ENCODE measurements at places on chromosomes 3 and 15.

GRCh38 chr15:31341496-31342195 is 15.0 kb downstream of the KLF13 start:
- no peak for DNase-seq

GRCh38 chr15:89383365-89384175 is 48.9 kb upstream of the POLG start:
- DNase-seq = no peak

GRCh38 chr3:152587861-152588260 is 247.1 kb upstream of the P2RY1 start:
- no peak for DNase-seq

DNA sequence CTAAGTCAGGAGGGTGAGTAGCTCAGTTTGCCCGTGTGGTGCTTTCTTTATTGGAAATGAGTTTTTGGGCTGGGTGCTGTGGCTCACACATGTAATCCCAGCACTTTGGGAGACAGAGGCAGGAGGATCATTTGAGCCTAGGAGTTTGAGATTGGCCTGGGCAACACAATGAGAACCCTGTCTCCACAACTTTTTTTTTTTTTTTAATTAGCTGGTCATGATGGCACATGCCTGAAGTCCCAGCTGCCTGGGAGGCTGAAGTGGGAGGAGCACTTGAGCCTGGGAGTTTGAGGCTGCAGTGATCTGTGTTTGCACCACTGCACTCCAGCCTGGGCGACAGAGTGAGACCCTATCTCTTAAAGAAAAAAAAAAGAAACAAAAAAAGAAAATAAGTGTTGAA is 174.9 kb downstream of the NSMCE3 start:
- DNase-seq = no peak

- DNase-seq = no peak
These were observed 1.2 kb downstream of the PRICKLE2 start for GRCh38 chr3:64223791-64224745.

DNA sequence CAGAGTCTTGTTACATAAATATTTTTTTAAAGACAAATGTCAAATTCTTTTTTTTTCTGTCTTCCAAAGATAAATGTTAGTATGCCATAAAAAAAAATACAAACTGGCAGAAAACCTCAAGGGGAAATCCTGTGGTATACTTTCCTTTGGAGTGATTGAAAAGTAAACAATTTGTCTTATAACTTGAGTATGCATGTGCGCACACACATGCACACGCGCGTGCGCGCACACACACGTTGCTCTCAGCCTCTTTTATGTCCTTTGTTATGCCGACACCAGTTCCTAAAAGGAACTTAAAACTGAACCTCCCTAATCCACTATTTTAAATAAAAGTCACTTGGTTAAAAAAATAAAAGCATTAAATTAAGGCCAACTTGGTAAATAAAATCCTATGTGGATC is 58.1 kb downstream of the TGFBR2 start:
- no peak for DNase-seq

GRCh38 chr15:63600001-63600615 is 2.9 kb downstream of the FBXL22 start:
- no peak for DNase-seq

GRCh38 chr3:45992133-45992729 is 3.4 kb downstream of the FYCO1 start:
- no peak for DNase-seq

- DNase-seq = no peak
These were observed 692.9 kb downstream of the ZPLD1 start for GRCh38 chr3:103127737-103128136.

- no peak for DNase-seq
These were observed 18.7 kb upstream of the TRMT10C start for GRCh38 chr3:101542957-101543356.

DNA sequence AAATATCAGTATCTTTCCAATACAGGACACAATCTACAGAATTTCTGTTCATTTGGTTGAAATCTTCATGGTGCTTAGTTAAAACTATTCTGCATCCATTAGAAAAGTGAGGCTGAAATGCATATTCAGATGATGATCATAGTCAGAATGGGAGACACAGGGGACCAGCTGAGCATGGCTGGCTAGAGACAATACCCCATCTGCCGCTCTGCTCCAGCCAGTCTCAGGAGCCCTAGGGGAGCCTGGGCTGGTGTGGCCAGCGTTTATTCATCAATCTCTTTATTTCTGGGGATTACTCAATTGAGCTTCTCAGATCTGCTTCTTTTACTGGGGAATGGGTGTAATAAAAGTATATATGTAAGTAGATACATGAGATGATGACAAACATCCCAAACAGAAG is 470.9 kb upstream of the CDIN1 start:
- DNase-seq = no peak

DNA sequence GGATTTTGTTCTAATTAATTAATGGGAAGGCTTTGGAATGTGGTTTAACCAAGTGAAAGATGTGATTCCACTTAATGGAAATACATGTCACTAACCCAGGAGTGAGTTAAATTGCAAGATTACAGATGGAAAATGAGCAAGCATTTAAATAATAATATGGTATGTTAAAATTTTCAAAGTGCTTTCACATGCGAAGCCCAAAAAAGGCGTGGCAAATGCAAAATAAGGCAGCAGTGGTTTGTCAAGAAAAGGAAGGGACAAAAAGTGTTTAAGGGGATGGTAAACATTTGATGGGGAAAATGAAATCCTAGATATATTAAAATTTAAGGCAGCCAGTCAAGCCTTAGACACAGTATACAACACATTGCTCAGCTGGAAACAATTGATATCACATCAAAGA is 2.9 kb downstream of the TICRR start:
- DNase-seq = no peak

DNA sequence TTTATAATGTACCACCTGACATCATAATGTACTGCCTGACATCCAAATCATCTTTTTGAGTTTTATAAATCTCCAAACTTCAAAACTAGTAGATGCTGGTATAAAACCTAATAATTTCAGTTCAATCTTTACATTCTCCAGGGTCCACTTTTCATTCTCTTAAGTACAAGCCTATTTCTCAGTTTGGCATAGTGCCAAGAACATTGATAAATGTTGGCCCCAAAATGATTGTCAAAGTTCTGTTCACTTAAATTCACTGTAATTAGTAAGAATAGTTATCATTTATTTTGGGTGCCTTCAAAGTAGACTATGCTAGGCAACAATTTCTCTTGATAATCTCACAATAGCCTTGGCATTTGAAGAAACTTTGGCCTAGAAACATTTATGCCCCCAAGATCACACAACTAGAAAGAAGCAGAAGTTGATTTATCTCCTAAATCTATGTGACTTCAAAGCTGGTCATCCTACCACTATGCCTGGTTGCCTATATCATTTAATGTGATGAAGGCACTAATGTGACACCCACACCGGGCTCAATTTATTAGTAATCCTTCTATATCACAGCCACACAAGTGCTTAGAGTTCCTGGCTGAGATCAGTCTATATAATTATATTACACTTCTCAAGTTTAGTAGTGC is 101.7 kb downstream of the ZNF609 start:
- no peak for DNase-seq

DNA sequence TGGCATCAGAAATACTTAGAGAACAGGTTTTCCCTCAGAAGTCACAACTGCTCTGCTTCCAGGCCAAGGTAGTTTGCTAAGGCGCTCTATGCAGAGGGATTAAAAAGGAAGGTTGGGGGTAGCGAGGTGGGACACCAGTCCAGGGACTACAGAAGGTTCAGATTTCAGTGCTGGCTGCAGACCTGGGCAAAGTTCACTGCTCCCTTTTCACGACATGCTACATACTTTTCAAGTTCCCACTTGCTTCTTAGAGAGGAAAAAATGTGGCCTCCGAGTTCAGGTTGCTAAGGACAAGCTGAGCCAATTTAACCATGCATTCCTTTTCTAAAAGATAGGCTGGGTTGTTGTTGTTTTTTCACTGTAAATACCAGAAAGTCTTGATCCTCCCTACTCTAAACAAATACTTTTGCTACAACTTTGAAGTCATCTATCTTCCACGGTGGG is 158.6 kb upstream of the NR2F2 start:
- DNase-seq = no peak

GRCh38 chr15:40372981-40373380 is 9.5 kb upstream of the KNSTRN start:
- no peak for DNase-seq

- no peak for DNase-seq
These were observed 999 bp downstream of the ZNF280D start for GRCh38 chr15:56732135-56732885.

- no peak for DNase-seq
These were observed 9.7 kb upstream of the SCAANT1 start for GRCh38 chr3:63921741-63922482.

DNA sequence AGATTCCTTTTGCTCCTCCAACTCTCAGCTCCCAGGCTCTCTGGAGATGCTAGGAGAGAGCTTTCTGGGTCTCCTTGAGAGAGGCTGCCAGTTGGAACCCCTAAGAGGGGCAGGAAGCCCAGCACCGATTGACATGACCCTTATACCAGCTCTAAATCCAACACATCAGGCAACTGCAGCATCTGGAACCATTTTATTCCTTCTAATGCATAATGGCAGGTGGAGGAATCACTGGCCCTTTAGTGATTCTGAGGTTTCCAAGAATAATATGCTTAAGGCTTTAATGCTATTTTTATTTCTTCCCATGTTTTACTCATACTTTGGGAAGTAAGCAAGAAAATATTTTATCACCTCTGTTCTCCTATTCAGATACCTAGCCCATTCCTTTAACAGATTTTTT is 60.3 kb upstream of the TEX264 start:
- no peak for DNase-seq

- DNase-seq = no peak
These were observed 91.8 kb upstream of the PFN2 start for GRCh38 chr3:150062492-150062891.

DNA sequence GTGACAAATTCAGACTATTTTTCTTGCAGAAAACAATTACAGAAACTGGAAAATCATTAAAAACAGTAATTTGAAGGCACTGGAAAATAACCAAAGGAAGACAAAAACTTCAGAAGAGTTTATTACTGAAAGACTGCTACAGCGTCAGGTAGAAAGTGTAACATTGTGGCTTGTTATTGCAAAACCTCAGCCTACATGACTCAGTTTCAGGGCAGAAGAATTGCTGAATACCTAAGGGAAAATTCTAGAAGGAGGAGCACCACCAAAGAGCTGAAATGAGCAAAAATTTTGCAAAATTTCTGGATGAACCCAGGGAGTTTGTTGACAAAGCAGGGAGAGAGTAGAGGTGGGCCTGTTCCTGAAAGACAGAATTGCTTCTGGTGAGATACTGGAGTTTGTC is 219.6 kb downstream of the C3orf38 start:
- DNase-seq = no peak

DNA sequence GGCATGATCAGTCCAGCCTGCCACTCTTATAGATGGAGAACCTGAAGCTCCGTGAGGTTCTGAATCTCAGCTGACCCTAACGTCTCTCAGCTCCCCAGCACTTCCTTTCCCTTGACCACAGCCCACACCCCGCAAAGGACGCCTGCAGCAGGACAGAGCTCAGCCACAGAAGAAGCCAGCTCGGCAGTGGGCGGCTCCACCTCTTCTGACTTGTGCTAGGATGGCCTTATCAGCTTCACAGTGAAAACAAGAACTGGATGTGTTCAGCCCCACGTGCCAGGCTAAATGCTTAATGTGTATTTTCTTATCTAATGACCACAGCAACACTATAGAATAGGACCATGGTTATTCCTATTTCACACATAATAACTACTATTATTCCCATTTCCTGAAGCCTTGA is 127.6 kb downstream of the ARNT2 start:
- no peak for DNase-seq

GRCh38 chr3:28745436-28745835 is 396.8 kb upstream of the AZI2 start:
- DNase-seq = no peak

- DNase-seq = no peak
These were observed 92.6 kb upstream of the SNTN start for GRCh38 chr3:63559884-63560283.

DNA sequence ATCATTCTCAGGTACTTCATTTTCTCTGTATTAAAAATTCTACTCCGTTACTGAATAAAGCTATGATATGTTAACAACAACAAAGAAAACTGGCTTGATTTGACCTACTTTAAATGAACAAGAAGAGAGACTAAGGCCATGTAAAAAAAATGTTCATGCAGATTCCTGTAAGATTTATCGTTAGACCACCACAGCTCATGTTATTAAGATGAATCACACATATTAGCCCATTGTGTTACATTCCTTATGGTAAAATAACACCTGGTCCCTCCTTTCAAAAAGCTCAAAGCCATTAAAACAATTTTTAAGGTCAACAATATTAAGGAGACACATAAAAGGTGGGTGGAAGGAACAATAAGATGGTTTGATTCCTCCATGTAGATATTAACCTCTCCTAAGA is 6.3 kb downstream of the THOC7 start:
- DNase-seq = no peak

DNA sequence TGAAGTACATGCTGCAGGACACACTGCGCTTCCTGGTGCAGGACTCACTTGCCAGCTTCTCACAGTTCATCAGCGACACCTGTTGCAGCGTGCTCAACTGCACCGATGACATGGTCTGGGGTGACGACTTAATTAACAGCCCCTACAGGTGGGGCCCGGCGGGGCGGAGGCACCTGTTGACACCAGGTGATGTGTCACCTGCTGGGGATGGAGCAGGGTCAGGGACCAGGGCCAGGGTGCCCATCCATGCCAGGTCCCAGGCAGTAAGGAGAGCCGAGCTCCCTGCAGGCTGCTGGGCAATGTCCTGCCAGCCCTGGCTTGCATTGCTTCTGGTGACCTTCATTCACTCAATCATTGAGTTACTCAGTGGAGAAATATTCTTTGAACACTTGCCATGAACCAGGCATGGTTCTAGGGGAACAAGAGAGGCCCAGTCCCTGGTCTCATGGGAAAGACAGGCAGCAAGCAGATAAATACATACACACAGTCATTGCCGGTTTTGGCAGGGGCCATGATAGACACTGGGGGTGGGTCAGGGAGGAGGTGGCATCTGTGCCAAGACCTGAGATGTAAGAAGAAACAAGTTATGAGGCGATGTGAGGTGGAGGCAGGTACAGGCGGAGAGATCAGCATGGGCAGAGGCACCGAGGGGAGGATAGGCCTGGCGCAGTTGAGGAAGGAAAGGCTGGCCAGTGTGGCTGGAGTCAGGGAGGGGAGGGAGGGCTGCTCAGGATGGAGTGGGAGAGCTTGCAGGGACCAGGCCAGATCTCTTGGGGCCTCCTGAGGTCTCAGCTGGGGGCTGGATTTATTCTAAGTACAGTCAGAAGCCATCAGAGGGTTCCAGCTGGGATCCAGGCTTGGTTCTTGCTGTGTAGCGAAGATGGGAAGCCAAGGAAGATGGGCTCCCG is 30.8 kb downstream of the DNAH1 start:
- DNase-seq = no peak

DNA sequence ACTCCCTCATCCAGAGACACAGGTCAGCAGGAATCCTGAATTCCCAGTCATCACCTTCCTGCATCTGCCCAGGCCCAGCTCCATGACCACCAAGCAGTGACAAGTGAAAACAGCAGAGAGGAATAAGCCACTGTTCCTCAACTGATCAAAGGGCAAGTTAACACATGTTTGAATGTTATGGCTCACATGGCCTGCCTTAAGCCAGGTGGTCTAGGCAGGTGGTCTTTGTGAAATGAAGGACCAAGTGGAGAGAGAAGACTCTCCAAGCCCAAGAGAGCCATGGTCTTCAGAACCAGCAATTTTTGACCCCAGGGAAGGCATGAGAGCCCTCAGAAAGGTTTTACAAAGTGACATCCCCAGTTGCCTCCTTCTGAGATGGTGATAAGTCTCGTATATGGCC is 161.8 kb downstream of the EPHB1 start:
- no peak for DNase-seq

Measured in activated CD4-positive, alpha-beta T cell treated with anti-CD3 and anti-CD28 coated beads for 4 hours (primary cell).